ENCODE measurements at places on chromosomes 6 and 20.

GRCh38 chr6:2917065-2917464 lies 14.0 kb upstream of the SERPINB9 start:
- no peak for DNase-seq

DNA sequence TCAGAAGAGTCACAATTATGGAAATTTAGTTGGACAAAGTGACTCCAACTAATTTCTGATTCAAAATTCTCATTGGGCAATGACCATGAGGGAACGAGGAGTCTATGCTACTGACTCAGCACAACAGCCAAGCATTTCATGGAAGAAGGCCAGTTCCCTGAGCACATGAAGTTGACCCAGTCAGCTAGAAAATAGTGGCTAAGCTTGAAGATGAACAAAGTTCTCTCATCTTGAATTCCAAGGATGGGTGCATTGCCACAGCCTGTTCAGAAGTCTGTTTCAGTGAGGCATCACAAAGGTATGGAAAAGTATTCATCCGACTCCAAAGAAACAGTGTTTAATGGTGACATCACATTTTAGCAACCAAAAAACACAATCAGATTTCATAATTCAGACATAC lies 676.9 kb downstream of the HACE1 start:
- DNase-seq: no peak

DNA sequence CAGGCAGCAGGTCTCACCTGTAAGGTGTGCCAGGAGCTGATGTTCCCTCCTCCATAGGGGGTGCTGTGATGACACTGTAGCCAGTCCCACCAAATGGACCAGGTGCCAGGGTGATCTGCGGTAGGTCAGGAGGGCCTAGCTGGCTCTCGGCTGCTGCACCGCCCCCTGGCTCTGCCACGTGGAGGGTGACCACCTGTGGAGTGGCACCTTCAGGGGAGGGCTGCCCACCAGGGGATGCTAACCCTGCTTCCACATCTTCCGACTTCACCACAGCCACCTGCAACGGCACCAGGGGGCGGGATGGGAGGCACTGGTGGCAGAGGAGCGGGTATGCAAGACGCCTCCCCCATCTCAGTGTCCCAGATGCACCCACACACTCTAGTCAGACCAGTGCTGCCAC lies 18.3 kb downstream of the ZNF335 start:
- no peak for DNase-seq

- DNase-seq: no peak
Observed at GRCh38 chr20:51417250-51418136, 125.0 kb downstream of the NFATC2 start.

GRCh38 chr20:21971436-21971835 lies 266.0 kb downstream of the PAX1 start:
- no peak for DNase-seq

GRCh38 chr6:87945966-87946365 lies 101.7 kb upstream of the SPACA1 start:
- no peak for DNase-seq

- no peak for DNase-seq
Observed at GRCh38 chr6:90790058-90790457, 203.2 kb upstream of the MAP3K7 start.

- no peak for DNase-seq
Observed at GRCh38 chr6:13466304-13467215, 20.8 kb downstream of the GFOD1 start.

GRCh38 chr6:168716581-168716980 lies 275.6 kb downstream of the SMOC2 start:
- no peak for DNase-seq

- DNase-seq: peak; percentile 8
Observed at GRCh38 chr6:52157301-52157941, 28.8 kb upstream of the IL17A start.

DNA sequence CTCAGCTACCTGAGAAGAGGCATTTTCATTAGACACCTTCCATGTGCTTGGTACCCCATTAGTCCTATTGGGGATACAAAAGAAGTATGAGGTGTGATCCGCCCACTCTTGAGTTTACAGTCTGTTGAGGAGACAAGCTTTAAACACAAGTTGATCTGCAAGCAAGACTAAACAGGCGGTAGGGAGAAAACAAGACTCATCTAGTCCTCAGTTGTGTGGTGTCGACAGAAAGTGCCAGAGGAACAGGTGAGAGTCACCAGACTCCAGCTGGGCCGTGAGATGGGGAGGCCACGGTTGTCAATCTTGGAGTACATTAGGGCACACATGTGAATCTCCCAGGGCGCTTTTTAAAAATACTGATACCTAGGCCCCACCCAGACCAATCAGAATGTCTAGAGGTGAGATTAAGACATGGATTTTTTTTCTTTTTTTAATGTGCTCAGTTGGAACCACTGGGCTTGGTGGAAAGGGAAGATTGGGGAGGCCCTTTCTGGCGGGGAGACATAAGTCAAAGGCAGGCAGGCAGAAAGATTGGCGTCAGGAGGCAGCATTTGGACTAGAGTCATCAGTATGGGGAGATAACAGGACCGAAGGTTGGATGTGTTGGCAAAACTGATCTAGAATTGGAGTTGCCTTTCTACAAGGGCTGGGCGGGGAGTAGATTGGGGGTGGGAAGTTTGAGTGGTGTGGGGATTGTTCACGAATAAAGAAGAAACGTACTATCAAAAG lies 10.4 kb downstream of the E2F3 start:
- no peak for DNase-seq

- no peak for DNase-seq
Observed at GRCh38 chr6:107442938-107443607, 16.3 kb downstream of the PDSS2 start.

GRCh38 chr6:132673376-132674094 lies 14.6 kb upstream of the TAAR1 start:
- DNase-seq: no peak

DNA sequence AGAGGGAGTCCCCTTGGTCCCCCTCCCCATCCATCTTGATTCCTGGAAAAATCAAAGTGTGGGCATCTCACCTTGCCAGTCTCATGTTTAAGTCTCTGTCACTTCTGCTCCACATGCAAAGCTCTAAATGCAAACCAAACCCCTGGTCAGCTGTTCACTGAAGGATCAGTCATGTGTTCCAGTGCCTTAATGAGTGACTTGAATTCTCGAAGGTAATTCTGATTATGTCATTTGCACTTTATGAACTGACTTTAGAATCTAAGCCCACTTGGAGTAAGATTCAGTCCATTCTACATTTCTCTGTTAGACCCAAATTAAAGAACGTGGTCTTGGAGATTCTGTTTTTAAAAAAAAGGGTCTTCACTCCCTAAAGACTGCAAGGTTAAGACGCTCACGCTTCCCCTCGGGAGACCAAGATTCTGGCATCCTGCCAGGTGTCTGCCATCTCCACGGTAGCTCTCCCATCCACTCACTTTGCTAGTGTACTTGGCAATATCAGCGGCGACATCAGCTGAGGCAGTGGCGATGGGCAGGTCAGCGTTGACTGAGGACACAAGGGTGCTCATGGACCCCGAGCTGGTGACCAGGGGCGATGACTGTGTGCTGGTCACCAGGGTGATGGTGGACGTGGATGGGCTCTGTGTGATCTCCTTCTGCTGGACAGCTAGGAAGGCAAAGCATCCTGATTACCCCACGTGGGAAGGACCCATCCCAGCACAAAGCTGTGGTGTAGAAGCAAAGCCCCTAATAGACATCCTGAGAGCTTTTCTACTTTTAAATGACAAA lies 120.5 kb downstream of the ZMYND8 start:
- no peak for DNase-seq

GRCh38 chr20:5890773-5891441 lies 59.4 kb downstream of the TRMT6 start:
- DNase-seq: no peak

DNA sequence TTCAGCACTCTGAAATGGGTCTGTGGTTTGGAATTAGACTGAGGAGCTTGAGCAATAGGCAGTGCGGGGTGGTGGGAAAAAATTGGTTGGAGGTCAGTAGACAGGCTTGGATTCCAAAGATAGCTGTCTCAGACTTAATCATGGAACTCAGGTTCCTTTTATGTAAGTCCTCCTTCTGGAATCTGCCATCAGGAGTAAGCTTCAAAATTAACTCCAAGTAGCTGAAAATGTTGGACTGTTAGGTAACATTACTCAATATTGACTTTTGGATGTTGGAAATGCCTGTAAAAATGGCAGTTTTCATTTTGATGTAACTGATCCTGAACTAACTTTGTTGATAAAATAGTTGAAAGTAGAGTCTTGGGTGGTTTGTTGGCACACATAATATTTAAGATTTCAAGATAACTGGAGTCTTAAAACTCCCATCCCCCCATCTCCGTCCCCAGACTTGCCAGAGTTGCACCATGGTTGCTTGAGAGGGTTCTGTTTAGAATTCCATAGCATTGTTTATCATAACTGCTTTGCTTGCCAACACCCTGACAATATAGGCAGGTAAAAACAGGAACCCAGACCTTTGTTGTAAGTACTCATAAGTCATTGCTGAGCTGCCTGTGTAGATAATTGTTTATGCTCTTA lies 83.0 kb downstream of the PHF20 start:
- no peak for DNase-seq

GRCh38 chr20:4896971-4897497 lies 104.3 kb downstream of the SLC23A2 start:
- DNase-seq: no peak

DNA sequence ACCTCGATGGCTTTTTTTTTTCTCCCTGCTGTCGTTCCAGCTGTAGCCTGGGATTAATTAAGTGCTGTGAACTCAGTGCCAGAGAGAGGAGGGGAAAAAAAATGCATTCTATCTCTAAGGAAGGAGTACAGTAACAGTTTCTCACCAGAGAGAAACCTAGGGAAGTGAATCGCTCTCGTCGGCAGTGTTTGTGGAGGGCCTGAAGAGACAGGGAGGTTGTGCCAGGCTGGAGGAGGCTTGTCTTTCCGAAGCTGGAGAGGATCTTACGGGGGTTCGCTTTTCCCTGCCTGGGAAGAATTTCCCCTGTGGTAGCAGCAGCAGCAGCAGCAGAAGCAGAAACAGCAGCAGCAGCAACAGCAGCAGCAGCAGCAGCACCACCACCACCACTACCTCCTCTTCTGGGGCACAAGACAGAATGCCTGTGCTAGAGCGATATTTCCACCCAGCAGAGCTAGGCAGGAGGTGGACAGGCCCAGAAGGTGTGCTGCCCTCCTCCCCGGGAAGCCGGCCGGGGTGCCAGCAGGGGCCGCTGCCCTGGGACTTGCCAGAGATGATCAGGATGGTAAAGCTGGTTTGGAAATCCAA lies 186.5 kb downstream of the PDE7B start:
- DNase-seq: no peak

DNA sequence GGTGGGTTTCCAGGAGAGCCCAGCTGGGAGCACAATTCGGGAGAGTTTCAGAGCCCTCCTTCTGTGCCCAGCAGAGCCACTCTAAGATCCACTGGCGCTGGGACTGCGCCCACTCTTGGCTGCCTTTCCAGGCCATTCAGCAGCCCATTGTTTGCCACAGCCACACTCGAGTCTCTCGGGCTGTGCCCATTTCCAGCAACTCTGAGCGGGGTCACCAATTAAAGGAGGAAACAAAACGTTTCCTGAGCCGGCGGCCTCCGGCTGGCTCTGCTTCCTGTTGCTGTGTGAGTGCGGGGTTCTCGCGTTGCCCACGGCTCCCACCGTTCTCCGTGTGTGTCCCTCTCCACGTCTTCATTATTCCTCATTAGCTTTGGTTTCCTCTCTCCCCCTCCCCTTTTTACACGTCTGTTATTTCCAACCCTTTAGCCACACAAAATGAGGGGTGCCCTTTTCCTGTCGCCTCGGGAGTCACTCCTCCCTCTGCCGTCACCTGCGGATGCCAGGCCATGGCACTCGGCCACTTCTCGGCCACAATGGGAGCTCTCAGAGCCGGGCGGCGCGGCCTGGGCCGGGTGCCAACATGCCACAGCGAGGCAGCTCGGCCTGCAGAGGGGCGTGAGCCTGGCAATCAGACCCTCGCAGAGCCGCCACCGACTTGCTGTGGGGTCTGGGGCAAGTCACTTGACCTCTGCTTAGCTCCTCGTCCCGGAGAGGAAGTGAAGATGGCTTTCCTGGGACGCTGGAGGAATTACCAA lies 94.3 kb upstream of the NKX2-2 start:
- DNase-seq: no peak

GRCh38 chr6:110853754-110854477 lies 20.7 kb upstream of the AMD1 start:
- no peak for DNase-seq

- no peak for DNase-seq
Observed at GRCh38 chr6:101728956-101729355, 335.4 kb downstream of the GRIK2 start.

DNA sequence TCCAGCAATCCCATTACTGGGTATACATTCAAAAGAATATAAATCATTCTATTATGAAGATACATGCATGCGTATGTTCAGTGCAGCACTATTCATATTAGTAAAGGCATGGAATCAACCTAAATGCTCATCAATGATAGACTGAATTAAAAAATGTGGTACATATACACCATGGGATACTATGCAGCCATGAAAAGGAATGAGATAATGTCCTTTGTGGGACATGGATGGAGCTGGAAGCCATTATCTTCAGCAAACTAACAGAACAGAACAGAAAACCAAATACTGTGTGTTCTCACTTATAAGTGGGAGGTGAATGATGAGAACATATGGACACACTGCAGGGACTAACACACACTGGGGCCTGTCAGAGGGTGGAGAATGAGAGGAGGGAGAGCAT lies 261.6 kb downstream of the GMDS start:
- DNase-seq: no peak

- DNase-seq: no peak
Observed at GRCh38 chr6:167789358-167789757, 37.4 kb upstream of the AFDN start.

DNA sequence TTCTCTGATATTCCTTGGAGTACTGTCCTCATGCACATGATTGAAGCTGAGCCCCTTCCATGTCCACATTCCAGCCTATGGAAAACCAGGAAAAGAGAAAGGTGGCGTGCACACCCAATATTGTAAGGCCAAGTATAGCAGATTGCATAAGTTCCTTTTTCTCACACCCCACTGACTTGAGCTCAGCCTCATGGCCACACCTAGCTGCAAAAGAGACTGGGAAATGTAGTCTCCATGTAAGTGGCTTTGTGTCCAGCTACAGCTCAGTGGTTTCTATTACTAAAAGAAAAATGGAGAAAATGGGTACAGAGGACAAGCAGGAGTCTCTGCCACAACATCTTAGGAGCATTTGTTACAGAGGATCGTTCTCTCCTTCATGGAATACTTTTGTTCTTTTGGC lies 10.8 kb upstream of the UST start:
- no peak for DNase-seq
